Panc1 (cell line): ENCODE measurements at places on chromosomes 3 and 15.

DNA sequence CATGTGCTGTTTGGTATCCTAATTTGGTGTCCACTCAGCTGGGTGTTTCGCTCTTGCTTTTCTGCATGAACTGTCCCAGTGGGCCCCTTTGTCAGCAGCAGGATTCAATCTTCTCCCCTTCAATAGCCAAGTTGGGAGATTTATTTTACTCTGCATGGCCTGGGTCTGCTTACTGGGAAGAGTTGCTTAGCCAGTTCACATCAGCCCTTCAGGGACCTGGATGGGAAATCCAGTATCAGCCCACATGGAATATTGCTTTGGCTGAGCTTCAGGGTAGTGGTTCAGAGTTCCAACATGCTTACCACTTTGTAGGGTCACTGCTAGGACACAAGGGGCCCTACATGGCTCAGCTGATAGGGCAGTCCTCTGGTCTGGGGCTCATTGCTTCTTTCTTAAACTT is 93.0 kb upstream of the BOC start:
- no peak for DNase-seq

- no peak for DNase-seq
Observed at GRCh38 chr3:67384760-67385397, 269.5 kb downstream of the SUCLG2 start.

DNA sequence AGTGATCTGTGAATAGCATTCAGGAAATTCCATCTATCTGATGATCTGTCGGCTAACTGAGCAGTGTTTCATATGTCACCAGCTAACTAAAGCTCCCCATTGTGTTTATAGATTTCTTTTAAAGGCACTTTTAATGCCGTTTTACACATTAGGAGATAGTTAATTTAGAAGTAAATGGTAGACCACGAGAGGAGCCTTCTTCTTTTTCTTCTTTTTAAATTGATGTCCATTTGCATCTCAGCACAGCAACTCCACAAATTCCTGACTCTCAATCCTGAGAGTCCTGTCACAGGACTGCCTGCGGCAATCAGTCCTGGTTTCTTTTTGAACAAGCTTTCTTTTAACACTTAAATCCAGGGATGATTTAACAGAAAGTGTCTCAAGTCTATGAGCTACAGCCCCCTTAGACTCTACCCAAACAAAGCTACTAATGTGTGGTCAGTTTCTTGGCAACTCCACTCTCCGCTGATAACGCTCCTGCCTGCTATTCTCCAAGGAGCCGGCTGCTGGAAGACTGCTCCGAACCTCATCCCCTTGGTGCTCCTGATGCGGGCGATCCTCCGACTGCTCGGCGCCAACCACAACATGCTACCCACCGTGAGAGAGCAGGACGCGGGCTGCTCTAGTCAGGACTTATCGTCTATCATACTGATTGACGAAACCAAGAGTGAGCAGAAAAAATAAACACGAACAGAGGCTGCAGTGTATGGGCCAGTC is 421.4 kb downstream of the MECOM start:
- DNase-seq: no peak

- DNase-seq: no peak
Observed at GRCh38 chr15:79549196-79549595, 117.1 kb downstream of the MINAR1 start.

- DNase-seq: no peak
Observed at GRCh38 chr3:169836078-169836941, 23.6 kb upstream of the LRRC34 start.

GRCh38 chr15:42392309-42393024 is 33.2 kb downstream of the CAPN3 start:
- no peak for DNase-seq

DNA sequence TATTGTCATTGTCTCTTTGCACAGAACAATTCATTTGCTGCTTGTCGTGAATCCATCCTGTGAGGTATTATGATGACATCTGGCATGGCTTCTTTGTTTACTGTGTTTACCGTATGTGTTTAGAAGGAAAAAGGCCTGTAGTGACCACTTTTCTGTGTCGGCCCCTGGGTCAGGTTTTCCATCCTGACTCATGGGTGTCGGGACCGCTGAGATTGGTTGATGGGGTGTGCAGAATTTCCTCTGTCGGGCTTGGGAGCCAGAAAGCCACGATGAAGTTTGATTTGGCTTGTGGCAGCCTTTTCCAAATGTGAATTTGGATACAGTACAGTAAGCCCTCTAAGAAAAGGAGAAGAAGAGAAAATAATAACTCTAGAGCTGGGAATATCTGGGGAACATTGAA is 113.5 kb downstream of the FNDC3B start:
- no peak for DNase-seq

GRCh38 chr3:155131104-155131503 is 51.0 kb downstream of the MME start:
- DNase-seq: no peak

DNA sequence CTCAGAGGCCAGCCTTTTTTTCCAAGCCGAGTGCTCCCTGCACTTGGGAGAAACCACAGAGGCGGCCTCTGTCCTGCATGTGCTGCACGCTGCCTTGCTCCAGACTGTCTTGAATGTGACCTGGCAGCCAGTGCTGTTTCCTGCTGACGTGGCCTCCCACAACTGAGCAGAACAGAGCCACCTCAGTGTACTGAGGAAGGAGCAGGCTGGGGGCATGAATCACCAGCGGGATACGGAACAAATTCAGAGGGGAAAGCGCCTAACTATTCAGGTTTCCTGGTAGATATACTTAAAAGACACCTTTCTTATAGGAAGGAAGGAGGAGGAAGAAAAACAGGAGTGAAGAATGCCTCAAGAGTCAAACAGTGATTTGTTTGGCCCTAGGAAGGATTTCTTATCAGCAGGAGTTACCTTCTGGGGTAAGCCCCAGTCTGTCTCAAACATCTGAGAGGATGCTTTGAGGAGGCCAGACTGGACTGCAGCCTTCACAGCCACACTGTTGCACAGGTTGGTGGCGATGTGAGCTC is 114.0 kb downstream of the FNDC3B start:
- peak; percentile 84 for DNase-seq

DNA sequence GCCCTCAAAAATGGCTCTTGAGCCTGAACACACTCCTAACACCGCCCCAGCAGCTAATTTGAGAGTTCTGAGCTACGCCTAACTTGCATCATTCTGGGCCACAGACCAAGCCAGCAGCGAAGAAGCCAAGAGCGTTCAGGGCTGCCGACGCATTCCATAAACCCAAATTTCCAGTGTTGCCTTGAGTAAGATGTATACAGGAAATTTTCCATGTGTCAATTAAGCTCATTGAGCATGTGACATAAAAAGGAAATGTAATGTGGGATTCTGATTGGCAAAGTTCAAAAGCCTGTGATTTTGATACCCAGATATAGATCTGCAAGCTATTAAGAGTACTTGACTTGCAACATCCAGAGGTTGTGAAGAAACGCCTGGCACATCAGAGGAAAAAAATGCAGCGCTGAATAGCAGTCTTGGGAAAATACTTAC is 148.6 kb upstream of the NR2F2 start:
- DNase-seq: no peak

- no peak for DNase-seq
Observed at GRCh38 chr15:39269821-39270220, 311.1 kb upstream of the THBS1 start.

DNA sequence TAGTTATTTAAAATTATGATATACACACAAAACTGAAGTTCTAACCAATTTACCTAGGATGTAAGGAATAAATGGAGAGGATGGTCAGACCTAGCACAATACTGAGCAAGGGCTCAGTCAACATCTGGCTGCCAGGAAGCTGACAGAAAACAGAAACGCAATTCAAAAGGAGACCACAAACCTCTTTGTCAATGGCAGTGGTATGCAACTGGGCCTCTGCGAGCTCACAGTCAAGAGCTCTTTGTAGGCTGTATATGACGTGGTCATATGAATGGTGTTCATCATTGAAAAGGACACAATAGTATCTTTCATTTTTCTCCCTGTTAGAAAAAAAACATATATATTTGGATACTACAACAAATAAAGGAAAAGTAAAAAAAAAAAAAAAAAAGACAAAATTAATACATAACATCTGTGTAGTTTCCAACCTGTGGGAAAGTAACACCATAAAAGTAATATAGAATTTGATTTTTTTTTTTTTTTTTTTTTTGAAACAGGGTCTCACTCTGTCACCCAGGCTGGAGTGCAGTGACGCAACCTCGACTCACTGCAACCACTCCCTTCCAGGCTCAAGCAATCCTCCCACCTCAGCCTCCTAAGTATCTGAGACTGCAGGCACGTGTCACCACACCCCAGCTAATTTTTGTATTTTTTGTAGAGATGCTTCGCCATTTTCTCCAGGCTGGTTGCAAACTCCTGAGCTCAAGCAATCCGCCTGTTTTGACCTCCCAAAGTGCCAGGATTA is 37.9 kb downstream of the UBR1 start:
- DNase-seq: no peak

- no peak for DNase-seq
Observed at GRCh38 chr3:157125101-157125500, 34.8 kb downstream of the CCNL1 start.

- DNase-seq: no peak
Observed at GRCh38 chr15:98729446-98730042, 81.2 kb downstream of the IGF1R start.

DNA sequence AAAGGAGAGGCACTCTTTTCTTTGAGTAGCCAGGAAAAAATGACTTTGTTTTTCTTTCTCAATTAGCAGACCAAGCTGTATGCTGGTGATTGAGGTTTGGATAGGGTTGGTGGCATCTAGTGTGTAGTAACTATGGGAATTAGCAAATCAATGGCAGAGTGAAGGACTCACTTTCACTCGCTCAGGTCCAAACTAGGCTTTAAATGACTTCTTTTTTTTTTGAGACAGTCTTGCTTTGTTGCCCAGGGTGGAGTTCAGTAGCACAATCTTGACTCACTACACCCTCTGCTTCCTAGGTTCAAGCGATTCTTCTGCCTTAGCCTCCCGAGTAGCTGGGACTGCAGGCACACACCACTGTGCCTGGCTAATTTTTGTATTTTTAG is 35.9 kb downstream of the PRKCI start:
- DNase-seq: no peak

DNA sequence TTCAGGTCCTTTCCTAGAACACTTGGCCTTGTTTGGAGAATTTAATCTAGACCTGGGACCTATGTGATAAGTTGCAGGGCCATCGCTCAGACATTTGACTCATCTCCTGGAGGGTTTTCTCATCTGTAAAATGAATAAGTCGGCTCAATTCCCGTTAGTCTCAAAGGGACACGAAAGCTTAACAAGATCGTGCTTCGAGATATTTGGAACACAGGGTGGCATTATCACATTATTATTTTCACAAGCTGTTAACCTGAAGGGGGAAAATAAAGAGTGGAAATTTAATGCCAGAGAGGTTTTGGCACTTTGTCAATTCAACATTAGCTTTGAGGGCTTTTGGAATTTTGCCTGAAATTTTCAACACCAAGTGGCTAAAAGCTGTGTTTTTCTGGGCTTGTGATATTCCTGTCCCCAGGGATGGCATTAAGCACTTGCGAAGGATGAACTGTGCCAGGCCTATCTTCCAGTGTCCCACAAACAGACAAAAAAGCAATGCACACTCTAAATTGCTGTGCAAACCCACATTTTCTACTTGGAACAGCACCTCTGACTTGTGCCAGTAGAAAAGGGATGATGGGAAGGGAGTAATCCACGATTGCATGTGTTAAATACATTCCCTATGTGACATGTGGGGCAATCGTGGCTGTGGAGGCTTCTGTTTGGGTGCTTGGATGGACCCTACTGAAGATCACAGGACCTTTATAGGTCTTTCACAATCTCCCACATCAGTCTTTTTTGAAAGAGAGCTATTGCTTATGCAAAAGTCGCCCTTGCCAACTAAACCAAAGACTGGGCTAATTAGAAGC is 478.7 kb downstream of the MFSD1 start:
- DNase-seq: no peak

DNA sequence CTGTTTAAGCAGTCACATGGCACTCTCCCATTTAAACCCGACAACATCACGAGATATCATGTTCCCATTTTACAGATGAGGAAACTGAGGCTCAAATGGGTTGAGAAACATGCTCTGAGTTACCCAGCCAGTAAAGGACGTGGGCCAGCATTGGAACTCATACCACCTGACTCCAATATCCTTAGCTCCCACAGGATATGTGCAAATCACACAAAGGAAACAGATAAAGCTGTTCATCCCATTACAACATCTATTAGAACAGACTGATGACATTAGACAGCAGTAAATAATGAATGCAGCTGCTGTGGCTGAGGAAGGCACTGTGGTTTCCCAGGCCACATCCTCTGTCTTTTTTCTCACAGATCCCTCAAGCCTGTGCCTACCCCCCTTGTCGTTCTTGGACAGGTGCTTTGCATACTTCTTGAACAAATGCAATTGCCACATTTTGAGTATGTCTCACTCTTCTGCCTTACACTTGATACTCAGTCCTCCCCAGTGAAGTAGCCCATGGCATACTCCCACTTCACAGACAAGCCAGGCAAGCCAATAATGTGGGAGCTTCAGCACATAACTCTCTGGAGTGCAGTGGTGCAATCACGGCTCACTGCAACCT is 17.7 kb downstream of the FRMD4B start:
- DNase-seq: no peak

DNA sequence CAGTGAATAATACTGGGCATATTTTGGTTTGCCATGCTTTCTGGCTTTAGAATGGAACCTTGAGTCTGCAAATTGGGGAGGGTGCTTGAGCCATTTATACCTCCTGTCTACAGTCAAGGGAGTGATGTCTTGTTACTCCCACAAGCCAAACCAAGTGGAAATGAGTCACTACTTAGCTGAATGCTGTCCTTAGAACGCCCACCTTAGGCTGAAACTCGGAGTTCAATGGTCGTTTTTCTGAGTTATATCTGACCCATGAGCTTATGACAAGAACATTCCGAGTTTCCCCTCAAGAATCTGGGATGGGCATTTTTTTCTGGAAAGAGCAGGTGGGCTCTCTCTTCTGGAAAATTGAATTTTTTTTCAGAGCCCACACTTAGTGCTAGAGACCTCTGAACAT is 17.4 kb upstream of the CLDN18 start:
- DNase-seq: no peak

- DNase-seq: no peak
Observed at GRCh38 chr3:129045675-129046036, 14.9 kb upstream of the GP9 start.

- DNase-seq: no peak
Observed at GRCh38 chr15:80426316-80426715, 22.1 kb downstream of the ARNT2 start.

- DNase-seq: no peak
Observed at GRCh38 chr15:98904544-98904943, 103.0 kb downstream of the PGPEP1L start.
